Fibroblast of upper back skin (primary cell): ENCODE measurements at places on chromosomes 13 and 19.

- DNase-seq: peak; percentile 44
These were observed 18.7 kb downstream of the CACNG7 start for GRCh38 chr19:53927739-53928138.

- no peak for DNase-seq
These were observed 136.5 kb upstream of the GPR12 start for GRCh38 chr13:26896986-26897668.

GRCh38 chr19:3851254-3852176 is 17.3 kb downstream of the ZFR2 start:
- DNase-seq: no peak

GRCh38 chr13:73556902-73557301 is 498.1 kb downstream of the KLF5 start:
- peak; percentile 25 for DNase-seq

DNA sequence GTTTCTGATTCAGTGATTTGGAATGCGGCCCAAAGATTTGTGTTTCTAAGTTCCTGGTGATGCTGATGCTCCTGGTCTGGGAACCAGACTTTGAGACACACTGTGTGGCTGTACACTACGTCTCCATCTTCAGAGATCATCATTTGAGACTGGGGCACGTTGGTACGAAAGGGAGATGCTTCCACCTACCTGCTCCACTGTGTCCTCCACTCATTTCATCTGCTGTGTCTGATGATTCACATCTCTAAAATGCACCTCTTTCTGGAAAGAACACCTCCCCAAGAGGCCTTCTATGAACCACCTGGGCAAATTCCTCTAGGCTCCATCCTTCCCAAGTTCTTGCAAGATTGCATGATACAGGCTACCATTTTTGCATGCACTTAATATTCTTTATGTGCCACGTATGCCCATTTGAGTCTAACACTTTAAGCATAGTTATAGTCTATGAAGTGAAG is 58.6 kb downstream of the ERCC5 start:
- DNase-seq: no peak

DNA sequence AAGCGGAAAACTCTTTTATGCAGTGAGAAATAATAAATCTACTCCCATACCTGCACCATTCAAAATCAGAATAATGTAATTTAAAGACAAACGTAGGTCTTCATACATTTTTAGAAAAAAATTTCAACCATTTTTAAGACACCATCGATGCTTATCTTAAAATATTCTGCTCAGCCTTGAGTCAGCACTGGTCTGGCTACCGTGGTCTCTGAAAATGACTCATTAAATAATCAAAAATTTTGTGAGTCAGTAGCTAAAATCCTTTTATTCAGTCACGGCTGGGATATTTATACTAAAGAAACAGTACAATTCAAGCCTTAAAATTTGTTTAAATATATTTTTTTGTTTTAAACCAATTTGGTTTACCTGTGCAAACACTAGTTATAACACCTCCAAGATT is 2862.8 kb upstream of the PCDH20 start:
- DNase-seq: peak; percentile 81

DNA sequence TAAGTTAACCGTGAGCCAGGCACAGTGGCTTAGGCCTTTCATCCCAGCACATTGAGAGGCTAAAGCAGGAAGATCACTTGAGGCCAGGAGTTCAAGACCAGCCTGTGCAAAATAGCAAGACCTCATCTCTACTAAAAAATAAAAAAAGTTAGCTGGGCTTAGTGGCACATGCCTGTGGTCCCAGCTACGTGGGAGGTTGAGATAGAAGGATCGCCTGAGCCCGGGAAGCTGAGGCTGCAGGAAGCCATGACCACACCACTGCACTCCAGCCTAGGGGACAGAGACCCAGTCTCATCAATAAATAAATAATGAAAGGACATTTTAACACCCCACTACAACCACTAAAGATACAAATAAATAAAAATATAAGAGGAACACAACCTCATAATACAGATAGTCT is 21.6 kb downstream of the LSM14A start:
- no peak for DNase-seq

- DNase-seq: peak; percentile 10
These were observed 4.4 kb upstream of the TMEM272 start for GRCh38 chr13:51849145-51850101.

DNA sequence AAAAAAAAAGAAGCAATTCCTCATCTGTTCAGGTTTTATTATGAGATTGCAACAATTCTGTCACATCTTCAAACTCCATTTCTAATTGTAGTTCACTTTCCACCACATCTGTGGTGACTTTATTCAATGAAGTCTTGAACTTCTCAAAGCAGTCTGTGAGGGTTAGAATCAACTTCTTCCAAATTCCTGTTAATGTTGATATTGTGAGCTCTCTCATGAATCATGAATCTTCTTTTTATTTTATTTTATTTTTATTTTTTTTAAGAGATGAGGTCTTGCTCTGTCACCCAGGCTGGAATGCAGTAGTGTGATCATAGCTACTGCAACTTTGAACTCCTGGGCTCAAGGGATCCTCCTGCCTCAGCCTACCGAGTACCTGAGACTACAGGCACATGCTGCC is 19.6 kb downstream of the ARHGAP35 start:
- no peak for DNase-seq

DNA sequence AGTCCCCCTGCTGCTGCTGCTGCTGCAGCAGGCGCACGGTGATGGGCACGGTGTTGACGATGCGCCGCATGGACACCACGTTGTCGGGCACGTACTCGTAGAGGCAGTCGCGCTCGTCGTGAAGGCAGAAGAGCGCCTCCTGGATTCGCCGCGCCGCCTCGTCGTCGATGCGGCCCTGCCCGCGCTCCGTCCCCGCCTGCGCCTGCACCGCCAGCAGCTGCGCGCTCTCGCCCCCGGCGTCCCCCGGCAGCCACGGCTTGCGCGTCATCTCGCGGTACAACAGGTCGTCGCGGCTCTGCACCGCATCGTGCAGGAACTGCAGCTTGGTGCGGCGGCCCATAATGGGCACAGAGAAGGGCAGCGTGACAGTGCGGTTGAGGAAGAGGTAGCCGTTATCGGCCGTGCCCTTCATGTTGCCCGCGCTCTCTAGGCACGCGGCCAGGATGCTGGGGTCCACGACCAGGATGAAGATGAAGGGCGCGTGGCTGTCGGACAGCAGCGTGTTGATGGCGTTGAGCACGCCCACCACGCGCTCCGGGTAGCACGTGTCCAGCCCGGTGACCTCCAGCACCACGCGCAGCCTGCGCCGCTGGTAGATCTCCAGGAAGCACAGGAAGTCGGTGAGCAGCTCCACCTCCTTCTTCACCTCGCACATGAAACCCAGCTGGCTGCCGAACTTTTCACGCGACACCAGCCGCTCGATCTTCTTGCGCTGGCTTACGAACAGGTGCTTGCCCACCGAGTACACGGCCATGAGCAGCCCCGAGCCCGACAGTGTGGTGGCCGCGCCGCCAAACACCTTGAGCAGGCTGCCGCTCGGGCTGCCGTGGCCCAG is 8.1 kb downstream of the NKPD1 start:
- DNase-seq: peak; percentile 34

GRCh38 chr19:4365341-4365740 is 22.0 kb downstream of the MPND start:
- DNase-seq: no peak

- peak; percentile 54 for DNase-seq
These were observed 330.8 kb downstream of the TBC1D4 start for GRCh38 chr13:75151081-75151643.

- no peak for DNase-seq
These were observed 133.9 kb upstream of the TMTC4 start for GRCh38 chr13:100808330-100809128.

- no peak for DNase-seq
These were observed 13.9 kb downstream of the COL4A1 start for GRCh38 chr13:110293037-110293436.

DNA sequence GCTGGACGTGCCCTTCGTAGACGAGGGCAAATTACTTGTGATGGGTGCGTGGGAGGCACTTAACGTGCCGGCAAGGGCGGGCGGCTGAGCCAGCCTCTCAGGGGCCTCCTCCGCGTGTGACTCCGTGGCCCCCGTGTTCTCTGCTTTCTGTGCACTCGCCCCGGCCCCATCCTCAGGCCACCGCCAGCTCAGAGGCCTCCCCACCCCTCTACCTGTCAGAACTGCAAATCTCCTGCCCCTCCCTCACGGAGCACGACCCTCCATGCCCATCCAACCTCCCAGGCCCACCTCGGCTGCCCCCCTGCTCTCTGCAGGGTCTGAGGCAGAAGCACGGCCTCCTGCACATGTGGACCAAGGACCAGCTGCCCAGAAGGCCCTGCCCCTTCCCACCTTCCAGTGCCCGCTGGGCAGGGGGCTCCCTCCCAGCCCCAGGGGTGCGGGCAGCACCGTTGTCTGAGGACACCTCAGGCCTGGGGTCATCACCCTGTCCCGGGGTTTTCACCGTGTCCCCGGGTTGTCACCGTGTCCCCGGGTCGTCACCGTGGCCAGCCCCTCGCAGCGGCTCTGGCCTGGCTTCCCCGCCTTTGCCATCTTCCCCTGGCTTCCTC is 44.5 kb downstream of the TMEM255B start:
- DNase-seq: no peak

- DNase-seq: peak; percentile 14
These were observed 270.0 kb downstream of the NALCN start for GRCh38 chr13:101146101-101146898.

- no peak for DNase-seq
These were observed 148.4 kb downstream of the KLF12 start for GRCh38 chr13:73985783-73986182.
